ENCODE measurements at places on chromosomes 5 and 9.

- peak; percentile 55 for DNase-seq
Measured at GRCh38 chr9:93096131-93096802, at the start of gene CARD19. Gene CARD19 (plus strand): TSS chr9:93096217. CDS start chr9:93096346, 129 bp downstream.

DNA sequence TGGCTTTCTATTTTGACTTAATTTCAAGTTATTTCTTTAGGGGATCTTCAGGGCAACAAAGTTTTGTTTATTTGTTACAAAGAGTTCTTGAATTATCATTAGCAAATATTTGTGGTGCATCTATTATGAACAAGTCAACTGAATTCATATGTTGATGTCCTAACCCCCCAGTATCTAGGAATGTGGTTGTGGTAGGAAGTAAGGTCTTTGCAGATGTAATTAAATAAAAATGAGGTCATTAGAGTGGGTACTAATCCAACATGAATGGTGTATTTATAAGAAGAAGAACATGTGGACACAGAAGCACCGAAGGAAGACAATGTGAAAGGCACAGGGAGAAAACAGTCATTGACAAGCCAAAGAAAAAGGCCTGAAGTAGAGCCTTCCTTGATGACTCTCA is 474.0 kb upstream of the DAB2 start:
- DNase-seq = no peak

GRCh38 chr9:16191691-16192402 is 639.0 kb downstream of the CCDC171 start:
- DNase-seq = peak; percentile 91

GRCh38 chr5:146745931-146746577 is 132.5 kb downstream of the PPP2R2B start:
- no peak for DNase-seq

DNA sequence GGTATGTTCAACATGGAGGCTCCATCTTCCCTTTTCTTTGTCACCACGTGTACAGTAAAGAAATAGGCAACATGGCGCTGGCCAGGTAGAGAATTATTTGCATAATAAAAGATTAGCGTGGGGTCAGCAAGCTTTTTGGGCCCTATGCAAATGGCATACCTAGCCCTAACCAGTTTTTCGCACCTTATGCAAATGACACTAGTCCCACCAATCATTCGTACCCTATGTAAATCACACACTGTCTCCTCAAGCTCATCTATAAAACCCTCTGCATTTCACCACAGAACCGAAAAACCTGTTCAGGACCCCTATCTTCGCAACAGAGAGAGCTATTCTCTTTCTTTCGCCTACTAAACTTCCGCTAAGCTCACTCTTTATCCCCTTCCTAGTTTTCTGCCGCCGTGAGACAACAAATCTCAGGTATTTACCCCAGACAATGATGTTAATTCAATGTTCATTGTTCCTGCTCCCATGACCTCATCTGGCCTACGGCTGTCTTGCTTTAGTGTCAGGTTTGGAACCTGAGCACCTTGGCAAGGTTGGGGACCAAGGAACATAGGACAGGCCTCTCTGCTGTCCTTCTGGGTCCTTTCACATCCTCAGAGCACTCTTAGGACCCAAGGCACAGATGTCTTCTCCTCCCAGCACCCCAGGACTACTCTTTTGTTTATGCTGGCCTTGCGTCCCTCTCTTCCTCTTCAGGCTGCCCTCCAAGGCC is 180.7 kb upstream of the RAI14 start:
- no peak for DNase-seq

All from GM03348 (cell line).